ENCODE measurements at places on chromosomes 4 and X.

DNA sequence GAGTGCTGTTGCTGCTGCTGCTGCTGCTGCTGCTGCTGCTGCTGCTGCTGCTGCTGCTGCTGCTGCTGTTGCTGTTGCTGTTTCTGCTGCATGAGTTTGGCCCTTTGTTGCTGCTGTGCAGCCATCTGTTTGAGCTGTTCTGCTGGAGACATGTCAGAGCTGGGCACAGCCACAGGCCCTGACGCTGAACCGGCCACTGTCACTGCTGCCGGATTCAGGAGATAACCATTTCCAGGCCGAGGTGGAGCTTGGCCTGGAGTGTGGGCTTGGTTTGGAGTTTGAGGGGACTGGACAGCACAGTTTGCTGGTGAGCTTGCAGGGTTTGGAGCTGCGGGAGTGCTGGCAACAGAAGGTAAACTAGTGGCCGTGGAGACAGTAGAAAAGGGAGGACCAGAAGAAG is 224.3 kb downstream of the MGST2 start:
- DNase-seq: no peak

DNA sequence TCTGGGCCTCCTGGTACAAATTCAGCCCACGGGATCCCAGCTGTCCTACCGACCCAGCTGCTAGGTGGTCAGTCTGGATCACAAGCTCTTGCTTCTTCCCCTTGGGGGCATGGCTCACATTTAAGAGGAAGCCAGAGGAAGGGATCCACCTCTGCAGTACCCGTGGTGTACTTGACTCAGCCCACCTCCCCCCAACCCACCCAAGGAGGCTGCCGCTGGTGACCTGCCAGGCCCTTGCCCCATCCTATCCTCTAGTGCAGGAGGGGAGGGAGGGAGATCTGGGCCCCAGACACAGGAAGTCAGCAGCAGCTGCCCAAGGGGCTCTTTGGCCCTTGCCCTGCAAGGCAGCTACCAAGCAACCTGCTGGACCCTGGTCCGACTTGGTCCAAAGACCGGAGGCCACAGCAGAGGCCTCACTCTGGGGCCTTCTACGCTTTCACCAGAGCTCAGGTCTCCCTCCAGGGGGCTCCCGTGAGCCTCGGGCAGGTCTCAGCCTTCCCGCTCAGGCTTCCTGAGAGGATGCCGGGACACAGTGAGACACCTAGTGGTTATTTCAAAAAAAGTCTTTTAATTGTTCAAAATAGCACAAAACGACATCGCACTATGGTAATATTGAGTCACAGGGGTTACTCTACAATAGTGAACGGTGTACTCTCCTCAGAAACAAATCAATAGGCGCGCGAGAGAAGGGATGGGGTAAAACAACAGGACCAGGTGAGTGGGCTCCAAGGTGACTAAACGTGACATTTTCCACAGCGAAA is 2.7 kb upstream of the RENBP start:
- no peak for DNase-seq

GRCh38 chr4:104860238-104861123 is 286.2 kb upstream of the TET2 start:
- peak; percentile 3 for DNase-seq

DNA sequence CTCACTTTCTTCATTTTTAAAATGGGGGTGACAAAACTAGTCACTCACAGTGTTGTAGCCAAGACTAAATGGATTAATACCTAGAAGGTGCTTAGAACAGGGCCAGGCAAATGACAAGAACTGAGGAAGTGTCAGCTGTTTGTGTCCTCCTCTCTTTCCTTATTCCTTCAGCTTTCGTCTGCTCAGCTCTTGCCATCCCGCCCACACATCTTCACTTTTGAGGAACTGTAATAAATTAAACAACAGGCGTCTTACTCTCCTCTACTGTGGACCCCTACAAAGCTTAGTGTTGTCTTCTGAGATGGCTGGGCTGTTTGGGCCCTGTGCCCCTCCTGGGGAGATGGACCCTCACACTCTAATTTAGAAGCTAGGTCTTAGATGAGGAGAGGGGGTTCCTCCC is 2.7 kb downstream of the HPSE start:
- DNase-seq: no peak

- no peak for DNase-seq
These were observed 12.4 kb downstream of the DCAF8L1 start for GRCh38 chrX:27968878-27969277.
